Stimulated activated CD4-positive, alpha-beta T cell treated with anti-CD3 and anti-CD28 coated beads, Interleukin-1b, Interleukin-23, amount 100 ng/mL, for 24 hours (primary cell): ENCODE measurements at places on chromosomes 1 and 21.

DNA sequence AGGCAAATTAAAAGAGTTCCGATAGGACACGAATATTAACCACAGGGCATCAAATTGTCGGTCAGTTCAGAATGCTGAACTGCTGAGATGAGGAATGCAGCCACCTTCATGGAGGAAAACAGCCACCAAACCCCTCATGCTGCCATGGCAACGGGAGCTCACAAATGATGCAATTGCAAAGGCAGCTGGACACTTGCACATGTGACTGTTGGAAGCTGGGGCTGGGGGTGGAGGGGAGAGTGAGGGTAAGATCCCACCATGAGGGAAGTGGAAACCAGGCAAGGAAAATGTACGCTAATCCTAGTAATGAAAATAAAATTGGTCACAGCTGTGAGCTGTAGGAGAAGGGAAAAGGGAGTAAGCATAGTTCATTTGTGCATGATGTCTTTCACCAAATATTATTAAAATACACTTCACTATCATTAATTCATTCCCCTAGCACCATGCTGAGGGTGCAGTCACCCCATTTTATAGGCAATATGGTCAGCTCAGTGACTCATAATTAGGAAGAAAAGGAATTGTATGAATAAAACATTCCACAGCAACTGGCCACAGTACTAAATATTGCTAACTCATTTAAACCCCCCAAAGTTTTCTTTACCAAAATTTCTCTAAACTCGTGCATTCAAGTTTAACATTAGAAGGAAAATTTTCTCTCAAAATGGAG lies 15.3 kb downstream of the BECN2 start:
- no peak for DNase-seq

DNA sequence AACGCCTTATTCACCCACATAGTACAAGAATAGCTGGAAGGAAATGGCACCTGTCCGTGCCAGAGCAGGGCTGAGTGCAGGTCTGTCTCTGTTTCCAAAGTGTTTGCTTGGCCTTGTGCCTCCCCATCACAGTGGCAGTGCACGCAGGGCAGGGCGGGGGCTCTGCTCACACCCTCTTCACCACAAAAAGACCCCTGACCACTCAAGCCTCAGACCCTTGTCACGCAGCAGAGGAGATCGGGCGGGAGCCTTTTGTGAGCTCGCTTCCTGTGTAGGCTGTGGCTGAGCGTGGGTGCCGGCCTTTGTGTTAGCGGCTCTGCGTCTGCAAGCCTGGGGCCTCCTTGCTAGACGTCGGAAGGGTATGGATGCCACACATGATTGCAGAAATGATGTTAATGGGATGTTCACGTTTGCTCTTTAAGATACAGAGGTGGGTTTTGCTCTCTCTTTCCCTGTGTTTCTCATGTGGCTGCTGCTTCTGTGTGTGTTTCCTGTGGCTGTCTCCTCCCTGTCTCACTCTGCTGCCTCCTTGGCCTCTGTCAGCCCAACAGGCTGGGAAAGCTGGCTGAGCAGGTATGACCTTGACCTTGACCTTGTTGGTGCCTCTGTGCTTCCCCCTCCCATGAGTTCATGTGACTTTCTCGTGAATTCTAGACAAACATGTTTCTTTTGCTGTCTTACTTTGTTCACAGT lies 45.4 kb downstream of the S100B start:
- peak; percentile 46 for DNase-seq

- no peak for DNase-seq
Measured at GRCh38 chr1:83857103-83857502, 141.8 kb downstream of the TTLL7 start.

DNA sequence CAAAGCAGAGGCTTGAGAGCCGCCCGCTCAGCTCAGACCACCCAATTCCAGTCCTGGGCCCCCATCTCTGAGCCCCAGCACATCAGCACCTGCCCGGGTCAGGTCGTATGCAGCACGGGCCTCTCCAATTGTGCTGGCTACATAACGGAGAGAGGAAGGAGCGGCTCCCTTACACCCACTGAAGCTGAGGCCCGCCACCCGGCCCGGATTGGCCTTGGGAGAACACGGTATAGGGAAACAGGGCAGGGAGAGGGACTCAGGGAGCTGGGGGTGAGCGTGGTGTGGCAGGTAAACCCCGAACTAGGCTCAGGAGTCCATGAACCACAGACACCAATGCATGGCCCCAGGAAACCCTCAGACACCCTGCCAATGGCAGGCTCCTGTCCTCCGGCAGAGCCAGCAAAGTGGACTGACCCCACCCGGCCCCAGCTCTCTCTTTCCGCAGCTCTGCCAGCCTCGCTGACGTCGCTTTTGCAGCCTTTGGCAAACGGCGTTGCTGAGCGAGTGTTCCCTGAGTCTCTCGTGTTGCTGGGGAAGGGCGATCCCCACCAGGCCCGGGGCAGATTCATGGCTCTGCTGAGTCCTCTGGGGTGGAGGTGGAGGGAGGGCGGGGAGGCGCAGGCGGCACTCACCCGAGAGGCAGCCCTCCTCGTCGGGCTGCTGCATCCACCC lies 16.5 kb downstream of the MEGF6 start:
- no peak for DNase-seq

DNA sequence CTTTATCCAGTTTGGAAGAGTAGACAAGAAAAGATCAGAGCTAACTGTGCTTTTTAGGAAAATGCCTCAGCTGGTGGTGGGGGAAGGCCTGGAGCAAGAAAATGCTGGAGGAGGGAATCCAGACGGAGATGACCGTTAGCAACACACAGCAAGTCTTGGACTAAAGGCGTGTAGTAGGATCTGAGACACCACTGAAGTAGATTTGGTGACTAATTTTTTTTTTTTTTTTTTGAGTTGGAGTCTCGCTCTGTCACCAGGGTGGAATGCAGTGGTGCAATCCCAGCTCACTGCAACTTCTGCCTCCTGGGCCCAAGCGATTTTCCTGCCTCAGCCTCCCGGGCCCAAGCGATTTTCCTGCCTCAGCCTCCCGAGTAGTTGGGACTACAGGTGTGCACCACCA lies 41.2 kb downstream of the LPAR3 start:
- no peak for DNase-seq

DNA sequence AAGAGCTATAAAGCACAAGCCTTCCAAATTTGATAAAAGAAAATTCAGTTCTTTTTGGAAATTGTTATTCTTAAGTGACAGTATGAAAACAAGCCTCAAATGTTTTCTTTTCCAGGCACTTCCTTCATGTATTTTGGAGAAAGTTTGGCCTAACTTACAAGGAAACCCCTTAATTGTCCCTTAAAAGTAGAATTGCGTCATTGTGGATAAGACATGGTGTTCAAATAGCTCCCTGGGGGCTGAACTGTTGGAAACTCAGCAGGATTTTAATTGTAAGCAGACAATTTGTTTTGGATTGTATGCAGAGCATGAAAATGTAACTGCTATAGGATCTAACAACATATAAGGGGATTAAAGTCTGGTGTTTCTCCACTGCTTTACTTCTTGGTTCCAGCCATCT lies 35.4 kb upstream of the FGGY start:
- no peak for DNase-seq

GRCh38 chr1:45769261-45769932 lies 18.9 kb upstream of the IPP start:
- DNase-seq: no peak

- no peak for DNase-seq
Measured at GRCh38 chr1:77413541-77414335, 131.9 kb downstream of the AK5 start.

GRCh38 chr1:200640963-200641401 lies 20.4 kb upstream of the KIF14 start:
- DNase-seq: no peak

- no peak for DNase-seq
Measured at GRCh38 chr1:167522246-167522645, 3.9 kb upstream of the CD247 start.

GRCh38 chr1:39326836-39327235 lies 122.3 kb downstream of the MACF1 start:
- no peak for DNase-seq

- no peak for DNase-seq
Measured at GRCh38 chr1:65509912-65510680, 89.6 kb downstream of the LEPR start.
